ENCODE measurements at places on chromosomes 2 and 18.

DNA sequence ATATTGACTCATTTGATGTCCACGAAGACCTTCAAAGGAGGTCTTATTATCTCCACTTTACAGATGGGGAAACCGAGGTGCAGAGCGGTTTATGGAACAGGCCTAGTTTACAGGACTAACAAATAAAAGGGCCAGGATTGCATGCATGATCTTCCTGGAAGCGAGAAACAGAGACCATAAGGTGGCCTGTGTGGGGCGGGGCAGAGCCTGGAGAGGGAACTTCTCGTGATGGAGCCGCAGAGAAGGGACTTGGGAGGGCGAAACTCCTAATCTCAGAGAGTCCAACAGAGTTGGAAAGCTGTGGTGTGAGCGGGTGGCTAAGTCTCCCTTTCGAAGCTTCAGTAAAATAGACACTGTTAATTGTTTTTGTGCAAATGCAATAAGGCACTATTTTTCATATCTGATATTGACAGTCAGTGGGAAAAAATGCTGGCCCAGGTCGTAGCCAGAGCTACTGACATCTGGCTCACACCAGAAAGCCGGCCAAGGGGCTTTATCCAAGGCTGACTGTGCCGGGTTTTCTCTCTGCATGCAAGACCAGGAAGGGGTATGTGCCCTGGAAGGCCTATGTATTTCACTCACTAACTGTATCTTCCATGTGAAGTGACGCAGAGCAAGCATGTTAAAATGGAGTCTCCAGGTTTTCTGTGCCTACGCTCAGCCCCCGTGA is 4.5 kb downstream of the INPP5D start:
- DNase-seq = no peak

DNA sequence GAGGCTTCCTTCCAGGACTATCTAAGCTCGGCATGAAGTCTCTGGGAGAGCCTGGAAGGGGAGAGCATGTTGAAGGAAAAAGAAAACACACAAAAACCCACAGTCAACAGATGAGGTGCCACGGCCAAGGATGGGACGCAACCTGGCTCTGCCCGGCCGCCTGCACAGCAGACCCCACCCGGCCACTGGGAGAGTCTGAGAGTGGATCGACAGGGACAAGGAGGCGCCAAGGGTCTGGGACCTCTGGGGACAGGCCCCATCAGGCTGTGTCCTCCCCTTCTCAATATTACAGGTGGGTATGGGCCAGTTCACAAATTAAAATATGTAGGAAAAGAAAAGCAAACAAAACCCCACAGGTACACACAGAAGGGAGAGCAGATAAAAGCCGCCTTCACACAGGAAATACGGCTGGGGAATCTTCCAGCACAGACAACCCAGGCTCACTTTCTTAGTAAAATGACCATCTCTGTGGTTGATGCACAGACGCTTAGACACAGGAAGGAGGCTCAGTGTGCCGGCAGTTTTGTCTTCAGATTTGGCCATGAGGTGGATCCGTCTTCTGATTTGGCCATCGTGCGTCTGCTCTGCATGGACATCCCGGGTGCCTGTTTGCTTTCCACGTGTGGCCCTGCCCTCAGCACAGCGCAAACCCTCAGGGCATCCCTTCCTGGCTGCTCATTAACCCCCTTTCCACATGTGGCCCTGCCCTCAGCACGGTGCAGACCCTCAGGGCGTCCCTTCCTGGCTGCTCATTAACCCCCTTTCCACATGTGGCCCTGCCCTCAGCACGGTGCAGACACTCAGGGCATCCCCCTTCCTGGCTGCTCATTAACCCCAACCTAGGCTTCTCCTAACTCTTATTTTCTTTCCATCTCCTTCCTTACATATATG is 138.4 kb downstream of the EIPR1 start:
- DNase-seq = no peak

- no peak for DNase-seq
These were observed 26.2 kb downstream of the RPRD1A start for GRCh38 chr18:36041146-36041545.

- no peak for DNase-seq
These were observed 44.7 kb upstream of the PTMA start for GRCh38 chr2:231663458-231664212.
